Camera-type eye (tissue), 1 donor: ENCODE measurements at places on chromosomes 12 and 14. TPM values are rescaled to one million over a fixed set of nuclear protein-coding genes. Genes with fewer than 3 reads are reported as not detected.

Gene SLC17A8
- total RNA-seq: 3.6 TPM

Gene TMEM52B
- not detected for total RNA-seq

Gene OR4M1
- total RNA-seq: not detected

Gene AJUBA
- 32.0 TPM for total RNA-seq

Gene APEX1
- total RNA-seq: 116 TPM

Gene APOF
- total RNA-seq: not detected

Gene WNT1
- total RNA-seq: not detected

Gene TAPBPL
- total RNA-seq: 15.7 TPM

Gene TAS2R43
- total RNA-seq: 27.2 TPM

Gene NRIP2
- total RNA-seq: 3.7 TPM
